Upper lobe of left lung (tissue), 6 donors: ENCODE measurements at places on chromosomes 5 and 9. TPM values are rescaled to one million over a fixed set of nuclear protein-coding genes. Genes with fewer than 3 reads are reported as not detected.

DNA sequence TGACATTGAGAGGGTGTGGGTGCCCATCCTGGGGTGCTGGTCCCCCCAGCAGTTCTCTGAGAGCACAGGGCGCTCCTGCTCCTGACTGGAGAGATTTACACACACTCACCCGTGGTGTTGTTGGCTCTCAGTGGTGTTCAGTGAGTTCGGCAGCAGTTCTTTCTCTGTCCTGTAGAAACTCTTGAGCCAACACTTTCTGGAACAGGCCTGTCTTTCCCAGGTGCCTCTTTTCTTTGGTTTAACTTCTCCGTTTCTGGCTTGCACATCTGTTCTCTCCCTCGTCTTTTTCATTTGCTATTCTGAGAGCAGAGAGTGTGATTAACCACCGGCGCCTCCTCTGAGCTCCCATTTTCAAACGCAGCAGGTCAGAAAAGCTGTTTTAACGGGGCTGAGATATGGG lies 284.5 kb downstream of the IRX2 start:
- DNase-seq, result no peak

DNA sequence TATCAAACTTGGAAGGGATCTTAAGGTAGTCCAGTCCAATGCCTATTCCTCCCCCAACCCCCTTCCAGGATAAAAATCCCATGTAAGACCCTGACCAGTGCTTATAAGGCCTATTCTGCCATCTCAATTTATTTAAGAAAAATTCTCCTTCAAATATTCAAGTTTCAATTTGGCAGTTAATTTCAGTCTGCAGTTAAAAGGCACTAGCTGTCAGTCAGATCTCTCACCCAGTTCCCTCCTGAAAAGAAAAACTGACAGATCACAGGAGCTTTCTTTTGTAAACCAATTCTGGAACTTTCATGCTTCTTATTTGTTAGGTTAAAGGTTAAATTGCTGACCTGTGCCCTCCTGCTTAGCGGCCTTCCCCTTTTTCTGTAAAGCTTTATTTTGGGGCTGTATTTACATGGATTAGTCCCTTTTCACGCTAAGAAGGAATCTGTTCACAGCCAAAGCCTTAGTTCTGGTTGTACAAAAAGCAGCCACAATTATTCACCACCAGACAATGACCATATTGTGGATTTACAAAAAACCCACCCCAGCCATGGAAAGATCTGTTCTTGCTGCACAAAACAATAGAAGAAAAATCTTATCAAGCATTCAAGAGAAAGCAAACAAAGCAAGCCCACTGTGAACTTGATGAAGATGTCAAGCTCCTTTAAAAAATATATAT lies 68.7 kb downstream of the DENND1A start:
- DNase-seq, result no peak

DNA sequence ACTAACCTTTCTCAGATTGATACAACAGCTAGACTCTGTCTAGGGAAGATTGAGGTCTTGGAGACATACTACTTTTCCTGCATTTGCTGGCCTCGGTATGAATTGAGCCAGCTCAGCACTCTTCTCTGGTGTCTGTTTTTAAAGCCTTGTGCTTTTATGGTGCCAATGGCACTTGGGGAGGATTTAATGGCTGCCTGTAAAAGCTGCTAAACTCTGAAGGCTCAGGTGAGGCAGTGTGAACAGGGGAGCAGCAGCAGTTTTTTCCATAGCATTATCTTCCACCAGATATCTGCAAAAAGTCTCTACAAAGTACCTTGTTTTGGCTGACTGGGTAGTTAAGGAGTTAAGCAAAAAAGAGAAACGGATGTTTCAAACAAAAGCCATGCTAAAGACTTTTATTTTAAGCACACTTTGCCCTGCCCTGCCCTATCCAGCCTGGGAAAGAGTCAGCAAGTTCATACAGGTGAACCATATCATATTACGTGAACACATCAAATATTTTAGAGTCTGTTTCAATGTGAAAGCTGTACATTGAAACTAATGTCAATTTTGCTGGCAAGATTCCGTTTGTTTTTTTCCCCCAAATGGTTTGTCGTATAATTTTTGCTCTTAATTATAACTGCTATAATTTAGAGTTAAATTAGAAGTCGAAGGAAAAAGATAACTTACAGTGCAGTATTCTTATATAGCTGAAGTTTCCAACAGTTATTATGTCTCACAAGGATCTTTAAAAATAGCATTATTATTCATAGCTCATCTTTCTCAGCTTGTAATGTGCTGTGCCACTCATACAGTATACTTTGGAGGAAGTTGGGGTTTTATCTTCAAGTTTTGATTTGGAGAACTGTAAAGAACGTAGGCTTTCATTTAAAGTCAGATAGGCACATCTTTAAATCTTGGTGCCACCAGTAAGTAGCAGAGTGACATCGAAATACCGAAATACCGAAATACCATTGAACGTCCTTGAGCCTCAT lies 424.1 kb upstream of the CD180 start:
- no peak for DNase-seq

DNA sequence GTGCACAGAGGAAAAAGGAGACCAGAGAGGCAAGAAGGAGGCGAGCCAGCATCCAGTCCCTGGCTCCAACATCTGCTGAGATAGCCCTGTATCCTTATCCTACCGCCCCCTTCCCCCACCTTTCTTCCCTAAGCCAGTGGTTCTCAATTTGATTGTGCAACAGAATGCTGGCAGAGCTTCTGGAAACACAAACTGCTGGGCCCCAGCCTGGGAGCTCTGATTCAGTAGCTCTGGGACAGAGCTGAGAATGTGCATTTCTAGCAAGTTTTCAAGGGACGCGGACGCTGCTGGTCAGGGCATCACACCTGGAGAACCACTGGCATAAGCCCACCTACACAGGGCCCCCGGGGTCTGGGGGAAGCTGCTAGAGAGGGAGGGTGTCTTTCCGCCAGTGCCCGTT lies 21.1 kb downstream of the AK8 start:
- no peak for DNase-seq

- DNase-seq, result no peak
These were observed 731.1 kb upstream of the ZNF608 start for GRCh38 chr5:125477586-125477975.

DNA sequence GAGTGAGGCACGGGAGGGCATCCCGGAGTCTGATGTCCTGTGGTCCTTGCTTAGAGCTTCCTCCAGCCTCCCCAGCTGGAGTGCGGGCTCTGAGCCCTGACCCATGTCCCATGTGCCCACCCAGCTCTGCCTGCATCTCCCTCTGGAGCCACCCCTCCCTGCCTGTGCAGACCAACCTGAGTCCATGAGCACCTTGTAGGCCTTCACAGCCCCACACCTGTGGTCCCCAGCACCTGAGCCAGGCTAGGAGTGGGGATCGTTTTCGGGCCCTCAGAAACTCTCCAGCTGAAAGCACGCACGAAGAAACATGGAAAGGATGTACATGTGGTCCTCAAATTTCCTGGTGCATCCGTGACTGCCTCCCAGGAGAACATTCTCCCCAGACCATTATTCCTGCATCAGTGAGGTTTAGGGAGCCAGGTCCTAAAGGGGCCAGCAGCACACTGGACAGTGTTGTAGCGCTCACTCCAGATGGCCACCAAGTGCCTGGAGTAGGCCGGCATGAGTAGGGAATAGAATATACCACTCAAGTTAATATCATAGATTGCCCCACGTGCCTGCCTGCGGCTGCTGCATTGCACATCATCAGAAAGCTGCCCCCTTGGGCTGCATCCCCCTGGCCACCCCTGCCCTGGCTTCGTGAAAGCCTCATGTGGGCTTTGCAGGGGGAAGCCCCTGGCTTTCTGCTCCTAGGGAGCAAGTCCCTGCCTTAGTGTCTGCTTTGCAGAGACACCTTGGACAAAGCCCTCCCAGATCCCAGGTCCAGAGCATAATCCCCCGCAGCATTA lies 80.6 kb downstream of the WNK2 start:
- no peak for DNase-seq

Gene WHRN
- total RNA-seq, result 17.8 TPM

Gene C5orf52
- total RNA-seq, result not detected

Gene SH2D3C
- total RNA-seq, result 39.5 TPM

Gene PCDHA13
- 5.2 TPM for total RNA-seq

Gene REEP2
- total RNA-seq, result not detected

Gene FRMD3
- 33.4 TPM for total RNA-seq
